ENCODE measurements at places on chromosomes 12 and 14.

- DNase-seq, result no peak
Measured at GRCh38 chr14:90137807-90138206, 76.0 kb downstream of the KCNK13 start.

- no peak for DNase-seq
Measured at GRCh38 chr12:94171595-94171930, 23.2 kb downstream of the PLXNC1 start.

DNA sequence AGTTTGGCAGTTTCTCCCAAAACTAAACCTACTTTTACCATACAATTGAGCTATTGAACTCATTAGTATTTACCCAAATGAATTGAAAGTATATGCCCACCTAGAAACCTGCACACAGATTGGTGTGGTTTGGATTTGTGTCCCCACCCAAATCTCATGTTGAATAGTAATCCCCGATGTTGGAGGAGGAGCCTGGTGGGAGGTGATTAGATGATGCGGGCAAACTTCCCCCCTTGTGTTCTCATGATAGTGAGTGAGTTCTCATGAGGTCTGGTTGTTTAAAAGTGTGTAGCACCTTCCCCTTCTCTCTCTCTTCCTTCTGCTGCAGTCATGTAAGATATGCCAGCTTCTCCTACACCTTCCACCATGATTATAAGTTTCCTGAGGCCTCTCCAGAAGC is 4.0 kb upstream of the KRT6C start:
- DNase-seq, result no peak

DNA sequence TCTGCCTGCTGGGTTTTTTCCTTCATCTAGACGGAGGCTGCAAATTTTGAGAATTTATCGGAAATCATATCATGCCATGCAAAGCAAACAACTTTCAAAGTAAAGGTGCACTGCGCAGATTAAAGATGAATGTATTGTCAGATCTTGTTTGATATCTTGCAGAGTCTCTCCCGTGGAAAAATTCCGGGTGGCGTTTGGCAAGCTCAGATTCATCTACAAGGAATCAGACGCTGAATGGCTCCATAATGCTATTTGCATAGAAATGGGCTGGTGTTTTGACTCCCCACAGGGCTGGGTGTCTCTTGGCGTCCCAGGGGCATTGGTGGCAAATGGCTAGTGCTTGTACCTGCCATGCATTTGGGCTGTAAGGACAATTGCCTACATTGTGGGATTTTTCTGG is 274.0 kb downstream of the VRK1 start:
- no peak for DNase-seq

GRCh38 chr12:20601668-20602280 is 93.4 kb upstream of the SLCO1C1 start:
- peak; percentile 22 for DNase-seq

- DNase-seq, result no peak
Measured at GRCh38 chr12:101620762-101621133, 26.0 kb downstream of the MYBPC1 start.

DNA sequence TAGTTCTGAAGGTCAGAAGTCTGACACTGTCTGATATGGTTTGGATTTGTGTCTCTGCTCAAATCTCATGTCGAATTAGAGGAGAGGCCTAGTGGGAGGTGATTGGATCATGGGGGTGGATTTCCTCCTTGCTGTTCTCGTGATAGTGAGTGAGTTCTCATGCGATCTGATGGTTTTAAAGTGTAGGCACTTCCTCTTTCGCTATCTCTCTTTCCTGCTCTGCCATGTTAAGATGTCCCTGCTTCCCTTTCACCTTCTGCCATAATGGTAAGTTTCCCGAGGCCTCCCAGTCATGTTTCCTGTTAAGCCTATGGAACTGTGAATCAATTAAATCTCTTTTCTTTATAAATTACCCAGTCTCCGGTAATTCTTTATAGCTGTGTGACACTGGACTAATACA is 84.1 kb upstream of the TMTC1 start:
- DNase-seq, result no peak

DNA sequence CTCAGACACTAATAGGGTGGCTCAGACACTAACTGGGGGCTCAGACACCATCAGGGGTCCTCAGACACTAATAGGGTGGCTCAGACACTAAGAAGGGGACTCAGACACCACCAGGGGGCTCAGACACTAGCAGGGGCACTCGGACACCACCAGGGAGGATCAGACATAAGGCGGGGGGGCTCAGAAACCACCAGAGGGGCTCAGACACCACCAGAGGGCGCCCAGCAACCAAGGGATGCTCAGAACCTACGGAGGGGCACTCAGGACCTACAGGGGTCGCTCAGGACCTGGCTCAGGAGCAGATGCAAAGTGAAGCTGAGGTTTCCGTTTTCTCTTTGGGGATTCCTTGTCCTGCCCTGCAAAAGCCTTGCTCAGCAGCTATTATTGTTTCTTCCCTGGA is 448.5 kb downstream of the TMEM121 start:
- no peak for DNase-seq

GRCh38 chr12:57896434-57897201 is 44.7 kb upstream of the ATP23 start:
- no peak for DNase-seq

DNA sequence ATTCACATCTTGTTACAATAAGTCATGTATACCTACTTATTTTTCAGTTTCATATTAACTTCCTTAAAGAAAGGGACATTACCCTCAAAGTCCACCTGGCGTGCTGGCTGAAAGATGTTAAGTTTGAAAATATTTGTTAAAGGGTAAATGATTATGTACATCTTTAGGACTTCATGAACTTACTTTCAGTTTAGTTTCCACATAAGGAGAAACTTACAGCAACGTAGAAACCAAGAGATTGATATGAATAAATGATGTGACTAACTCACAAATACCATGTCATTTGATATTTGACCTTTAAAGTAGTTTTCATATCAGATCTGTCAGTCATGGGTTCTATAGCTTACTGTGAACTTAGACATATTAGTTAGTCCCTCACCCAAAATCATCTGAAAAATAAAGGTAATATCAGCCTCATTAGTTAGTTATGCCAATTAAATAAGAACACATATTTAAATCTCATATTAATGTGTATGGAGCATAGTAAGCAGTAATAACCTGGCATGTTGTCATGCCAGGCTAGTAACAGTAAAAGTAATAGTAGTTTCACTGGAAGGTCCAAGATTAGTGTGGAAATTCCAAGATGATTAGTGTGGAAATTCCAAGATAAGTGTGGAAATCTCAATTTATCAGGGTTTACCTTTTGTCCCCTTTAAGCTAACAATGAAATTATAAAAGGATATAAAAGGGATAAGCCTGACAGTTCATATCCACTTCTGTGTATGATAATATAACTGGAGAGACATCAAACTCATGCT is 1.9 kb upstream of the CLEC2D start:
- DNase-seq, result no peak

- no peak for DNase-seq
Measured at GRCh38 chr12:1502831-1503230, 91.5 kb downstream of the FBXL14 start.

DNA sequence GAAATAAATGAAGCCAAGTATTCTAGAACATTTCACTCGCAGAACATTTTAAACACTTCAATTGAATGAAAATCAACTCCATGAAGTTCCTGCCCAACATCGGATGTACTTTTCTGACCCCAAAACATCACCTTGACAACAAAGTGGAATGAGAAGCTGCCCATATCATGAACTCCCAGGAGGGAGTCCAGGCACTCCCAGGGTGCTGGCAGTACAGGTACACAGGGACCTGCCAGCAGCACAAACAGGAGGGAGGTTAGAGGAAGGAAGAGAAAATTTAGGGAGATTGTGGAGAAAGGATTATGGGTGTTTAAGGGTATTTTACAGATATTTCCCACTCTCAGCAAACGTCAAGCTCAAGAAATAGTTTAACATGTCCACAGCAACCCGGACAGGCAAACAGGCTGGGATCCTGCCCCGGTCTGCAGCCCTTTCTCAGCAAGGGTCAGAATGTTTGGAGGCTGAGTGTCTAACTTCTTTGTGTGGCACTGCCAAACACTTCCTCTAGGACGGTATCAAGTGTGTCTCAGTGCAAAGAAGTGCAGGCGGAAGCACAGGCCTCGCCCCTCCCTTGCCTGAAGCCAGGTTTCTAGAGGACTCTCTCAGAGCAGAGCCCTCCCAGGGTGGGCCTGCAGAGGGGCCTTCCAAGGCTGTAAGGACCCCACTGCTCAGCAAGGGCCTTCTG is 72.2 kb downstream of the SETD3 start:
- no peak for DNase-seq

DNA sequence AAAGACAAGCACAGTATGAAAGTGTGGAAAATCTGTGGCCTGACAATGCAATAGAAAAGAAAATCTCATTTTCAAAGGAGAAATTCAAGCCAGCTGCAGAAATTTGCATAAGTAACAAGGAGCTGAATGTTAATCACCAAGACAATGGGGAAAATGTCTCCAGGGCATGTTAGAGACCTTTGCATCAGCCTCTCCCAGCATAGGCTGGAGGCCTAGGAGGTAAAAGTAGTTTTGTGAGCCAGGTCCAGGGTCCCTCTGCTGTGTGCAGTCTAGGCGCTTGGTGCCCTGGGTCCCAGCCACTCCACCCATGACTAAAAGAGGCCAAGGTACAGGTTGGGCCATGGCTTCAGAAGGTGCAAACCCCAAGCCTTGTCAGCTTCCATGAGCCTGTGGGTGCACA is 58.3 kb downstream of the TESPA1 start:
- no peak for DNase-seq

- no peak for DNase-seq
Measured at GRCh38 chr14:76168531-76168930, 16.8 kb downstream of the GPATCH2L start.

- DNase-seq, result no peak
Measured at GRCh38 chr12:108126990-108127501, 2.0 kb upstream of the WSCD2 start.

GRCh38 chr14:64510825-64511671 is 6.5 kb downstream of the ZBTB1 start:
- DNase-seq, result peak; percentile 28

GRCh38 chr14:75561013-75561432 is 17.4 kb upstream of the FLVCR2 start:
- no peak for DNase-seq

DNA sequence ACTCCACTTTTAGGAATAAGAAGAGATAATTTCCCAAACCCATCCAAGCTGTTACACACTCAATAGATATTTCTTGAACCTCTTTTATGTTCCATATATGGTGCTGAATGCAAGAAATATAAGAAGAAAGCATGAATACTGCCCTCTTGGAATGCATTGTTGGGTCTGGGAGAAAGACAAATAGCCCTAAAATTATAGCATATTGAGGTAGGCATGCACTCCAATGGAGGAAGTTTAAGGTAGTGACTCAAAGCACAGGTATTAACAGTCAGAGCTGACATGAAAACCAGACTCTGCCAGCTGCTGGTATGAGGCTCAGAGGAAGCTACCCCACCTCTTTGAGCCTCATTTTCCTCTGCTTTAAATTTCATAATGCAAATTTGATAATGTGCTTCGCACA is 261.3 kb upstream of the NOS1 start:
- DNase-seq, result peak; percentile 70

DNA sequence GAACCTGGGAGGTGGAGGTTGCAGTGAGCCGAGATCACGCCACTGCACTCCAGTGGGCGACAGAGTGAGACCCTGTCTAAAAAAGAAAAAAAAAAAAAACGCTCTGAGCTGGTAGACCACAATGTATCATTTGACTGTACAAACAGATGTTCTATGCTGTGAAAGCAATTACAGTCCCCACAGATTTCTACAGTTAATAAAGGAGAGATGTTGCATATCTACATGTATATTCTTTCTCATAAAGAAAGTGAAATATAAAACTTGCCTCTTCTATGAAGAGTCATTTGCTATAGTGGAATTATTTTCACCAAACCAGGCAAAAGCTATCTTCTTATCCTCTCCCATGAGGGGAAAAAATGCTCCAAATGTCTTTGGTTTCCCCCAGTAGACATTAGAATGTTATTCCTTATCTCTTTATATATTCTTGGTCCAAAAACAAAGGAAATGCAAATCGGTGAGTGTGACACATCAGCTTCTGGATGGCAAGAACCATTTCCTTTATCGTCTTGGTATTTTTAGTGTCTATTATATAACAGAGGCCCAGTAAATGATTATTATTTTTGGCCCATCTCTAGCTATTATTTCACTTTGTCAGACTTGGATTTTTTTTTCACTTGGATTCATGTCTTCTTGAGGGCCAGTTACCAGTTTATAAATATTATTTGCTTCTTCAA is 230.4 kb downstream of the SSPN start:
- no peak for DNase-seq

DNA sequence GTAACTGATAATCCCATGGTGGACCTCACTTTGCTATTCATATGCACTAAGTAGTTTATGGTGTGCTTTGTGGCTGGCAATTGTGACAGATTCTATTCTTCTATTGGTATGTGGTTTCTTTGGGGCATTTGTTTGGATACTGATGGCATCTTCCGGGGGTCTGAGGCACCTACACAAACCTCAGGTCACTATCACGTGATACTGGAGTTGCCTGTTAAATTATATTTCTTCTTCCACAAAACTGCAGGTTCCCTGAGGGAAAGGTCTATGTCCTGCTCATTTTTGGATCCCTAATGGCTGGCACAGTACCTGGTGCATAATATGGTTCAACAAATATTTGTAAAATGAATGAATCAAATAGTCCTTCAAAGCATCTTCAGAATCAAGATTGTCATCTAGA is 49.5 kb upstream of the HELB start:
- DNase-seq, result no peak

DNA sequence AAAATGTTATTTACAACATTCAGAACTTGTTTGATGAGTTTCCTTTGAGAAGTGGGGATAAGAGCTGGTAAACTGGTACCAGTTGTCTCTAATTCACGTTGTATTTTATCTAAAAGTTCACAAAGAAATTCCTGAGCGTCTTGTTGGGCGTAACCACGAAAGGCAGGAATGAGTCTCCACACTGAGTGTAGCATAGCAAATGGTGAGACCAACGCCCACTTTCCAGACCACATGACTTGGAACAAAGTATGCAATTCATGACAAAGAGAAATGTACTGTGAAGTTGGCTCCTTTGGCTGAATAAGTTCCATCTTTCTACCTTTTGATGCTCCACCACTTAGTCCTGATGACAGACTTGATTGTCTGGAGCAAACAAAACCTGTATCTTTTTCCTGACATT is 18.4 kb downstream of the USP44 start:
- DNase-seq, result peak; percentile 4

Data from fibroblast of skin of left biceps (primary cell).